Iris pigment epithelial cell (primary cell): ENCODE measurements at places on chromosomes 5 and 9.

DNA sequence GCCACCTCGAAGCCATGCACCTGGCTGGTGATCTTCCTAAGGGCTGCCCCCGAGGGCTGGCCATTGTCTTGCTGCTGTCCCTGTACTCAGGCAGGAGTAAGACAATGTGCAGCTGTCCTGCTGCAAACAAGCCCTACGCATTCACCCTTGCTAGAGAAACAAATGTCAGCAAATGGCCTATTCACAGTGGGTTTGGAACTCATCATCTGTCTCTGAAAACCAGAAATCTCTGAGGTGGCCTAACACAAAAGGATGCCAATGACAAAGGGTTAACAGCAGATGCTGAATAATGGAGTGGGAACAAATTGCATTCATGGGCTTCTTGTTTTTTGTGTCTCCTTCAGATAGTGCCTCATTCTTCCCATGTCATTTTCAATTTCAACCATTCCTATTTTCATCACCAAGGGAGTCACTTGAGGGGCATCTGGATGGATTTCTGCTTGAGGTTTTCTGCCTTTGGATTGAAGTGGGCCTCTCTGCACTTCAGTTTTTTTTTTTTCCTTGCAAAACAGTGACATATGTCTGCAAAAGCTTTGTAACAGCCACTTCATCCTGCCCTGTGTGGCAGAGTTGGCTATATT lies 261.6 kb upstream of the VLDLR start:
- no peak for DNase-seq

GRCh38 chr5:156595132-156595787 lies 254.8 kb upstream of the PPP1R2B start:
- no peak for DNase-seq

DNA sequence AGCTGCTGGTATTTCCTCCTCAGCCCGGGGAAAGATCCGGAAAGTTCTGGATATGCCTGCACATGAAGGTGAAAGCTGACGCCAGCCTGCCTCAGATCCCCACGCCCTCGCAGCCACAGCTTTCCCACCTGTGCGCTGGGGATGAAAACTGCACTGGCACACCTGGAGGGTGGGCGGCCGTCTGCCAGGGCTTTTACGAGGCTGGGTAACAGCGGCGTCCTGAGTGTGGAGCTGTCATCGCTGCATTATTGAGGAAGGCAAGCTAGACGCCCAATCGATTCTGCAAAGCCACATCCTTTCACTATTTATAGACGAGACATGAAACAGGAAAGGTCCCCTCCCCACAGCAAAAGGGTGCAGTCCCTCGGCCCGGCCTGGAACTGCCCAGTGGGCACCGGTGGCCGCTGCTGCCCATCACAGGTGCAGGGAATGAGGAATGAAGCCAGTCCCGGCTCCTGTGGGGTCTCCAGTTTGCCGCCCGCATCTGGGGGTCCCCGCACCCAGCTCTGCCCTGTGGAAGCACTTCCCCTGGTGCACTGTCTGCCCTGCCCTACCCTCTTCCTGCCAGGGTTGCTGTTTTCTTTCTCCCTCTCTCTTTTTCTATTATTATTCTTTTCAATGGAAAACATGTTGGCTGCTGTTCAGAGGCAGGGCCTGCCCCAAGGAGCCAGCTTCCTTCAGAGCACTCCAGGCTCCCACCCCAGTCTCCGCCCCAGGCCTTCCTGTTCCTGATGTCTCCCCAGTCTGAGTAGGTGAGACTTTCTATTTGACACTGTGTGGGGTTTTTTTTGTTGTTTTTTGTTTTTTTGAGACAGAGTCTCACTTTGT lies 7.0 kb downstream of the NOTCH1 start:
- no peak for DNase-seq

DNA sequence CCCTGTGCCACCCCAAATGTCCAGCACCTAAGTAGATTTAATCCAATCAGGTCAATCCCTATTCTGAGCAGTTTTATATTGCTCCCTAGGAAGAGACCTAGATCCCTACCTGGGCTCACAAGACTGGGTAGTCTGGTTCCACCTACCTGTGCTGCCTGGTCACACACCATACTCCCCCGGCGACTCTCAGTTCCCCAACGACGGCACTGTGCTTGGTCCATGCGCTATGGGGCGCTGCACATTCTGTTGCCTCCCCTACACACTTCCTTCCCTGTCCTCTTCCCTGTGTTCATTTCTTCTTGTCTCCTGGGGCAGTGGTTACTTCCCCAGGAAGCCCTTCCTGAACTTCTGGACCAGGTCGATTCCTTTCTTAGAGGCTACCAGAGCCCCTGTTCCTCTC lies 109.9 kb upstream of the IL12B start:
- DNase-seq, result no peak

DNA sequence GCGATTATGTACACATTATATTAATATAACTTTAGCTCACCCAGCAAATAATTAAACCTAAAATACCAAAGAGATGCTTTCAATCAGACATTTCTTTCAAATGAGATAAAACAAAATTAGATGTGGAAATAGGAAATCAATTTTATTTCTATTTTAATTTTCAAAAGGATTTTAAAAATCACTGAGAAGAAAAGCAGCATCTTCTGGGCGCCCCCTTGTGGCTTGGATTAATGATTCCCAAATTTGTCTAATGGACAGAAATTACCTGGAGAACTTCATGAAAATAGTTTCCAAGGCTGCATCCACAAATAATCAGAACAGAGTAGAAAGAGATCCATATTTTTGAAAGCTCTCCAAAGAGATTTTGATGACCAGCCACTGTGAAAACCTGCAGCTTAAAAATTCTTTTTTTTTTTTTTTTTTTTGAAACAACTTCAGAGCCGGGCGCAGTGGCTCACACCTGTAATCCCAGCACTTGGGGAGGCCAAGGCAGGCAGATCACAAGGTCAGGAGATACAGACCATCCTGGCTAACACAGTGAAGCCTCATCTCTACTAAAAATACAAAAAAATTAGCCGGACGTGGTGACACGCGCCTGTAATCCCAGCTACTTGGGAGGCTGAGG lies 50.9 kb upstream of the CEMIP2 start:
- peak; percentile 31 for DNase-seq

DNA sequence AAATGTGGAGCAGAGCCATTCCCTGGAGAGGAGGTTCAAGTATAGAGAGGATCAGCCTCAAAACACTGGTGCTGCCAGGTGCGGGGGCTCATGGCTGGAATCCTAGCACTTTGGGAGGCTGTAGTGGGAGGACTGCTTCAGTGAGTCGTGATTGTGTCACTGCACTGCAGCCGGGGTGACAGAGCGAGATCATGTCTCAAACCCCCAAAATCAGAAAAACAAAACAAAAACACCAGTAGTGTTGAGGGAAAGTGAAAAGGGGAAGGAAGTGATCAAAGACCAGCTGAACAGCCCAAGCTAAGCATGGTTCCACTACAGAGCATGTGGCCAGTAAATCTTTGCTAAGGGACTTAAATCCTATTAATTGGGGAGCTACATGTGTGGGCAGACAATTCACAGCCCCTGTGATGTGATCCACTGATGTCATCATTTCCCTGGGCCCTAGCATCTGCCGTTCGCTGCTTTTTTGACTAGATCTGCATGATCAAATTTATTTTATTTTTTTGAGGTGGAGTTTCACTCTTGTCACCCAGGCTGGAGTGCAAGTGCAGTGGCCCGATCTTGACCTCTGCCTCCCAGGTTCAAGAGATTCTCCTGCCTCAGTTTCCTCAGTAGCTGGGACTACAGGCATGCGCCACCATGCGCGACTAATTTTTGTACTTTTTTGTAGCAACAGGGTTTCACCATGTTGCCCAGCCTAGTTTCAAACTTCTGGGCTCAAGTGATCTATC lies 2.7 kb upstream of the PCBD2 start:
- no peak for DNase-seq

- DNase-seq, result peak; percentile 43
Observed at GRCh38 chr5:41636605-41637004, 126.2 kb upstream of the PLCXD3 start.

DNA sequence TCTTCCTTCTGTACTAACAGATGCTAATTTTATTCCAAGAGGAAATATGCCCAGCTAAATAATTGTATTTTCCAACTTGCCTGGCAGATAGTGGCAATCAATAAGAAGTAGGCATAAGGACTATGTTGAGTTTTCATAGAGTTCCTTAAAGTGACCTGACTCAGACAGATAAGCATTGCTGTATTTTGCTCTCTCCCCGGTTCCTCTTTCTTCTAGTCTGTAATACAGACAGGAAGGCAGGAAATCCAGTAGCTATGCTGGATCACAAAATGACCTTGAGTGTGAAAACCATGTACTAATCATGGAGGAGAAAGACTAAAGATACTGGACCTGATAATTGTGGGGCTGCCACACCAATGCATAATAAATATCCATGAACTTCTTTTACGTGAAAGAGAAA lies 701.7 kb downstream of the CETN3 start:
- no peak for DNase-seq

DNA sequence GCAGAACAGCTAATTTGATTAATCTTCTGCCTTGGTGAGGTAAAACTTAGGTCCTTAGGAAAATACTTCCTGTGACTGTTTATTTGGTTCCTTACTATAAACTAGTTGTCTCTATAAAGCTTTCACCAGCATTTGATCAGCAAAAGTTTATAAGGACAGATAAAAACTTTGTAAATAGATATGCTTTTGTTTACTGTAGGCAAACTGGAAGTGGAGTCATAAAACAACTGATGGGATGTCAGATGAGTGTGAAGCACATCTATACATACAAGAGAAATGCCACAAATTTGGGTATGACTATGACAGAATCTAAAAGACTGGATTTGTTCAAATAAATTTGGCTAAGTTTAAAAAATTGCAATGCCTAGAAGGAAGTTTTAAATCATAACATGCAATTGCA lies 5.5 kb downstream of the PTGER4 start:
- DNase-seq, result no peak

GRCh38 chr5:54601411-54602230 lies 84.1 kb downstream of the SNX18 start:
- DNase-seq, result no peak

DNA sequence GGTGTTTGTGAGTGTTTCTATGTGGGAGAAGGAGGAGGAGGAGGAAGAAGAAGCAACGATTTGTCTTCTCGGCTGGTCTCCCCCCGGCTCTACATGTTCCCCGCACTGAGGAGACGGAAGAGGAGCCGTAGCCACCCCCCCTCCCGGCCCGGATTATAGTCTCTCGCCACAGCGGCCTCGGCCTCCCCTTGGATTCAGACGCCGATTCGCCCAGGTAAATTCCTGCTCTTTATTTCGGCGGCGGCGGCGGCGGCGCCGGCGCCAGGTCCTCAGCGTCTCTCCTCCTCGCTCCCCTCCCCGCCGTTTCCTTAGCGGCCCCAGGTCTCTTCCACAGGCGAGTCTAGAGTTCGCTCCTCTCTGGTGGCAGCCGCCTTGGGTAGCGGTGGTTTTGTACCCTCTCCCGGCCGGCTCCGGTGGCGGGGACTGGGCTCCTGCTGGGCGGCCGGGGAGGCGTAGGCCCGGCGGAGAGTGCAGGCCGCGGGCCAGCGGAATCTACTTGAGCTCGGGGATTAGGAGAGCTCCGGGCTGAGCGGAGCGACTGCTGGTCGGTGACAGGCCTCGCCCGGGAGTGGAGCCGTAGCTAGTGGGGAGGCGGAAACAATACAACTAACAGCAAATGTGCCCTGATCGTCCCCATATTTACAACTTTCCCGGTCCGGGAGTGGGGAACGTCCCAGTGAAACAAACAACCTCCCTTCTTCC lies 547 bp downstream of the NIPBL start:
- DNase-seq, result peak; percentile 75

DNA sequence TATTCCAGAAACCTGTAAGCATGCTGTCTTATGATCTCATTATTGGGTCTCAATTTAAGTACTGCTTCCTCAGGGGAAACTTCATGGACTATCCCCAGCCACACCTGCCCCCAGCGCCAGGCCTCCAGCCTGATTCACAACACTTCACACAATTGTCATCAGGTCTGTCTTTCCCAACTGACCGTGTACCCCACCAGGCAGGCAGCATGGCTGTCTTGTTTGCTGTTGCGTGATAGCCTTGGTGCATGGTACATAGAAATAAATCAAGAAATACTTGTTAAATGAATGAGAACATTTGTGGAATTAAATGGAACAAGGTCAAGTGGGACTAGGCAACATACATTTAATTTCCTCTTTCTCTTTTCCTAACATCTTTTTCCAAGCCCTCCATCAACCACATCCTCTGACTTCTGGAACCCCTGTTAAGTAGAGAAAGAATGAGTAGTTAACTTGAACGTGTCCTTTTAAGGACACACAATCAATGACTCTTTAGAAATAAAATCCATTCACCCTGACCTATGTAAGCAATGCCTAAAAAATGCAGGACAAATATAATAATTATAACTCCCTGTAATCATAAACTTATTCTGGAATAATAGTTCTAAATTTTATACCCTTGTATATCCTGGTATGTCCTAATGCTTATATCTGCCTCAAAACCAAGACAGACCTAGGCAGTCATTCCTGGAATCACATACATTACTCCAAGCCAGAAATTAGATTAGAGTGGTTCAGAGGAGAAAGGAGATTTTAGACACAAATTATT lies 17.2 kb upstream of the THG1L start:
- DNase-seq, result no peak

- DNase-seq, result peak; percentile 42
Observed at GRCh38 chr9:10062629-10063395, 550.0 kb downstream of the PTPRD start.

- peak; percentile 21 for DNase-seq
Observed at GRCh38 chr9:114214686-114215414, 59.5 kb downstream of the COL27A1 start.

- DNase-seq, result no peak
Observed at GRCh38 chr5:10588779-10589447, 25.0 kb downstream of the ANKRD33B start.

DNA sequence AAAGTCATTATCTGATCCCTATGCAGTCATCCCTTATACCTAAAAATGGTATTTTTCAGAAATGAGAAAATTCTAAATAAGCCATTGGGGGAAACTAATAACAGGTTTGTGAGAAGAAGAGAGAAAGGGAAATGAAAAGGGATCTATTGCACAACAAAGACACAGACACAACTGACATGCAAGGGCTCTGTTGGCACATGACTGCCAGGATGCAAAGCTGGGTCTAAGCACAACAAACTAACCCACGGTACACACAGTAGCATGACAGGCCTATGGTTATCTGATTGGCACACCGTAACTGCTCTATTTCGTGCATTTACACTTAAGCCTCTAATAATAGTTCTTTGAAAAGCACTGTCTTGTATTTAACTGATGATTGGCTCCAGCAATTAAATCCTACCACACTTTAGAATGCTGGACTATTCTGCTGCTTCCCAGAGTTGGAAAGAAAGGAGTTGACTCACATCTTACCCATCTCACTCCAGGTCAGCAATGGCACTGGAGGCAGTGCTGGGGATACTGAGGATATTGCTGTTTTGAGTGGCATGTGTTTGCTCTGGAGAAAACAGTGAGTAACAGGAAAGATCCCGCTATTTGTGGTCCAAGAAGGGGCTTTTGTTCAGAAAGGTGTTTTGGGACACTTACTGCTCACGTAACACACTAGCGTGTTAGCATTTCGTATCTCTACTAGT lies 328.3 kb downstream of the GLIS3 start:
- DNase-seq, result no peak

- no peak for DNase-seq
Observed at GRCh38 chr5:35735718-35736117, 118.1 kb downstream of the SPEF2 start.

- no peak for DNase-seq
Observed at GRCh38 chr9:69109152-69109551, 64.9 kb upstream of the TJP2 start.

- no peak for DNase-seq
Observed at GRCh38 chr9:135512904-135513303, 8.3 kb upstream of the LCN1 start.

GRCh38 chr5:132380741-132381140 lies 11.2 kb downstream of the SLC22A5 start:
- no peak for DNase-seq
